H7 (cell line): ENCODE measurements at places on chromosomes 1 and 21.
A peak's percentile ranks its signal among the peaks of the same experiment; 100 is the strongest.

GRCh38 chr1:205450448-205450847 is 5.4 kb downstream of the BLACAT1 start:
- DNase-seq: no peak

DNA sequence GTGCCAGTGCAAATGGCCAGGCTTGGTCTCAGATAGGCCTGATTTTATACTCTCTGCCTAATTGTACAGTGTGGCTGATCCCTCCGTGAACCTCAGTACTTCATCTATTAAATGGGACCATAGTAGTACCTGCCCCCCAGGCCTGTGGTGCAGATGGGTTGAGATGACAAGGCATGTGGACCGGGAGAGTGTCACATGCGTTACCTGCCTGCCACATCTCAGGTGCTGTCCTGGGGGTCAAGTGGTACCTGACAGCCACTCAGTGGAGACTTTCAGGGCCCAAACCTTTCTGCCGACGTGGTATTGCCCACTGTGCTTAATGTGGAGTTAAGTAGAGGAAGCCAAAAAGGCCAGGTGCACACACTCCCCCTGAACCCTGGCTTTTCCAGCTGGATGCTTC is 197.3 kb downstream of the FOXD2 start:
- DNase-seq: no peak

GRCh38 chr1:10943991-10944730 is 68.3 kb upstream of the TARDBP start:
- DNase-seq: peak; percentile 43

GRCh38 chr21:24899138-24899537 is 708.1 kb downstream of the MRPL39 start:
- DNase-seq: no peak

DNA sequence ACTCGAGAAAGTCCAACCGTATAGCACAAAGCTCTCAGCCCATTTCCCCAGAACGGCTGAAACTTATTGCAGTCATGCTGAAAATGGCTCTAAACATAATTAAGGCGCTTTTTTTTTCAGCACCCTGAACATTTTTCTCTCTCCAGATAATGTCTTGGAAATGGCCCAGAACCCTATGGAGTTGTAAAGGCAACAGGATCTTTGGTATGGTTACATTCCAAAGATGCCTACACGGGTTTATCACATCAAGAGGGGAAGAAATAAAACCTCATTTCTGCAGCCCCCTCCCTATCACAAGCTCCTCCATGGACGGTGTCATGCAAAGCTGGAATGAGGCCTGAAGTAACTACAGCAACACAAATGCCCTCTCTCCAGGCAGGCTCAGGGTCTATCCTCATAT is 126.4 kb upstream of the GALNT2 start:
- no peak for DNase-seq

DNA sequence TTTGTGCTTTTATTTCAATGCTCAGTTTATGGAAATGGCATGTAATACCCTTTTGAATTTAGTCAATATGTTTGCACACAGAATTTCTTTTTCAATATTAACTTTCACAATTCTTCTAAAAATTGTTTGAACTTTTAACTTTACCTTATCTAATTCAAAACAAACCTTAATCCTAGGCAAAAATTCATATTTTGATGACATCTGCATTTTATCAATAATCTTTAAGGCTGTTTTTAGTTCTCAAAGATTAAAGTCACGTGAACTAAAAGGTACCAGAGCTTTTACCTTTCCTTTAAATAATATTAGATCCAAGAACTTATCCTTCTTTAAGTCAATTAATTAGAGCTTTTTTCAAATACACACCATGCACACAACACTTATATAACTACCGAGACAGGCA is 218.9 kb upstream of the NCAM2 start:
- no peak for DNase-seq

- no peak for DNase-seq
These were observed 185.9 kb downstream of the TPR start for GRCh38 chr1:186189156-186189555.

DNA sequence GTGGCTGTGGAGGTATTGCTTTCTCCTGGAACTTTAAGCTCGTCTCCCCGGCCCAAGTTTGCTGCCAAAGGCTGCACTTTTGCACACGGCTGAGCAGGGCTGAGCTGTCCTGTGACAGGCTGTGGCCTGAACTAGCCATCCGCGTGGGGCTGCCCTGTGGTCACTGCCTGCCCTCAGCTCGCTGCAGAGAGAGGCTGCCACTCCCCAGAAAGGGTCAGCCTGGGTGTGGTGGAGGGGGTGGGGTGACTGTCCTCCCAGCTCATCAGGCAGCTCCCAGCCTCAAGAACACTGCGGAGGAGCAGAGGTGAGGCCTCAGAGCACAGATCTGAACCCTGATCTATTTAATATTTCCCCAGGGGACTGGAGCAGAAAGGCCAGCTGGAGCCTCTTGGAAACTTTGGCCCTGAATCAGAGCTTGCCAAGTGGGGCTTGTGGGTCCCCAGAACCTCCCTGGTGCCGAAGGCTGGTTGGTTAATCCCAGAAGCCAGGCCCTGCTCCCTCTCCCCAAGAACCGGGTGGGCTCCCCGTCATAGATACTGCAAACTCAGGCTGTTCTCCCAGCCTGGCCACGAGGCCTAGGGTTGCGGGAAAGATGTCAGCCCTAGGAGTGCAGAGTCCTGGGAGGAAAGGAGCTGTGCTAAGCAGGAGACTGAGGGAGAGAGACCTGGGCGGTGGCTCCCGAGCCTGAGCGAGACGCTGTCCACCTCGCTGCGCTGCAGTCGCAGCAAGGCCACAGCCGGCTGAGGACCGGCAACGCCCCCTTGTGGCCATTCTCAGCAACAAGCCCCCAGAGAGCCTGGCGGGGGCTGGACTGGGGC is 125.1 kb upstream of the IPO9 start:
- DNase-seq: peak; percentile 93

GRCh38 chr1:61093525-61094137 is 11.3 kb downstream of the NFIA start:
- DNase-seq: no peak

- DNase-seq: peak; percentile 74
These were observed 507 bp downstream of the AK5 start for GRCh38 chr1:77282187-77282865.

DNA sequence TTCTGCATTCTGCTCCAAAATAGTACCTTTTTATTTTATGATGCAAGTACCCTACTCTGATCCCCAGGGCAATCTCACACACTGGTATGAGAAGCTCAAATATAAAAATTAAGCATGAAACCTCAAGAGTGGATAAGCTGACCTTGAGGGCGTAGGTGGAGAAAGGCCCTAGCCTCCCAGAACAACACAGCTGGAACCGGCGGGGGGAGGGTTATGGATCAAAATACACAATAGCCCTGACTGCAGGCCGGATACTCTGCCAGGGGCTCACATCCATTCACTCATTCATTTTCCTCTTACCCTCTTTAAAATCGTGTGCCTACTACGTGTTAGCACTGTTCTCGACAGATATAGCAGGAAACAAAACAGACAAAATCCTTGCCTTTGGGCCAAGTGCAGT is 32.8 kb upstream of the ECE1 start:
- DNase-seq: peak; percentile 85

GRCh38 chr1:162530307-162530987 is 31.1 kb upstream of the UAP1 start:
- peak; percentile 66 for DNase-seq

GRCh38 chr1:97905141-97905940 is 15.5 kb downstream of the DPYD start:
- no peak for DNase-seq

- no peak for DNase-seq
These were observed 40.9 kb downstream of the ELK4 start for GRCh38 chr1:205590777-205591513.

DNA sequence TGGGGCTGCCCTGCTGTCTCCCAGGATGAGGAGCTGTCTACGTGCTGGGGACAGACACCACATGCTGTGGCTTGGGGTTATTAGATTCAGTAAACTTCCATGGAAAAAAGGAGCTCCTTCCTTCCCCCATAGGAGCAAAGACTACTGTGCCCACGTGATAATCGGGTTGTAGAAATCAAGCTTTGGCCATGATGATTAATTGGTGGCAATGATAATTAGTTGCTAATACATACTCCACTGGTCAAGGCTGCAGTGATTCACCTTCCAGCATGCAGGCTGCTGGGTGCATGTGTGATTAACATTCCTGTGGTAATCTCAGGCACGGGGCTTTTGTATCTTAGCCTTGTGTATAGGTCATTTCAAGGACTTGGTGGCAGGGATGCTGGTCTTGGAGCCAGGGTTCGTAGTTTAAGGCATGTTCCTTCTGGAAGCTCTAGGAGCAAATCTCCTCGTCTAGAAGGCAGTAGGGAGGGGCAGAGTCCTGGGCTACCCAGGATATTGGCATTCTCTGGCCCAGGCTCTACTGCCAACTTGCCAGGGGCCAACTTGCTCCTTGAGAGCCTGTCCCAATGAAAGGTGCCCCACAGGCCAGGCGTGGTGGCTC is 41.4 kb downstream of the TMCO4 start:
- no peak for DNase-seq

DNA sequence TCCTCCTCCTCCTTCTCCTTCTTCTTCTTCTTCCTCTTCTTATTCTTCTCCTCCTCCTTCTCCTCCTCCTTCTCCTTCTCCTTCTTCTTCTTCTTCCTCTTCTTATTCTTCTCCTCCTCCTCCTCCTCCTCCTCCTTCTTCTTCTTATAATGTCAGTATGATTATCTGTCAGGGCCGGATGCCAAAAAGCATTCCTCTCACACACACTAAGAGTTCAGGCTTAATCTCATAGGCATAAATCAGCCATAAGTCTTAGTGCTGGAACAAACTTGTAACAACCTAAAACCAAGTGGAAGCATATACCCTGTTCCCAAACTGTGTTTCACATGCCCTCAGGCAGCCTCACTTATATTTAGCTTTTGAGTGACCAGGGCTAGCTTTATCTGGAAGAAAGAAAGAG is 240.3 kb downstream of the LMX1A start:
- no peak for DNase-seq

DNA sequence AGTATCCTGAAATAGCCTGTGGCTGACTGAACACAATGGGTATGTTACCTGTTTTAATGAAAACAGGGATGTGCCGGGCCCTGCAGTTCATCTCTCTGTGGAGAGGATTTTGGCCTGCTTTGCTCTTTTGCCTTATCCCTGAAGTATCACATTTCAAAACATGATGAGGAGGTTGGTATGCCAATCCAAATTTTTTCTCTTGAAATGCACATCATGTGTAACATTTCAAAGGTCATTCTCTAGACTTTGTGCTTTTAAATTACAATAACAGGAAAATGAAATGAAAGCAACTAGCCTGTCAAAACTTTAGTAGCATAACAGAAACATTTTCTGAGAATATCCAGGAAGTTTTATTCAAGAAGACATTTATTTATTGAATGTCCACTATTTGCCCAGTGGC is 118.9 kb downstream of the SLC44A5 start:
- no peak for DNase-seq

DNA sequence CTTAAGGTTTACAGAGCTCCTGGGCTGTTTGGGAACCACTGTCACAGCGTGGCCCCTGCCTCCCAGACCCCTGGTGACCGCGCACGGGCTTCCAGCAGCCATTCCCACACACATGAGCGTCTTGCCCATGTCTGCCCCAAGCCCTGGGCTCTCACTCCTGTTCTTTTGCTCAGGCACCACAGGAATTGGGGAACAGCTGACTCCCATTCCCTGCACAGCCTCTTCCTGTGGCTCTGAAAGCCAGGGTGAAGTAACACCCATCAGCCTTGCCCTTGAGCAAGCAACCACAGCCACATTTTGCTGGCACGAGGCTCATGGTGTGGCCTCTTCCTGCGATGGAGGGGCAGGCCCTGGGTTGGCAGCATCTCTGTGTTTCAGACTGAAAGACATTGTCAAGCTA is 14.3 kb upstream of the GPR157 start:
- DNase-seq: peak; percentile 34

DNA sequence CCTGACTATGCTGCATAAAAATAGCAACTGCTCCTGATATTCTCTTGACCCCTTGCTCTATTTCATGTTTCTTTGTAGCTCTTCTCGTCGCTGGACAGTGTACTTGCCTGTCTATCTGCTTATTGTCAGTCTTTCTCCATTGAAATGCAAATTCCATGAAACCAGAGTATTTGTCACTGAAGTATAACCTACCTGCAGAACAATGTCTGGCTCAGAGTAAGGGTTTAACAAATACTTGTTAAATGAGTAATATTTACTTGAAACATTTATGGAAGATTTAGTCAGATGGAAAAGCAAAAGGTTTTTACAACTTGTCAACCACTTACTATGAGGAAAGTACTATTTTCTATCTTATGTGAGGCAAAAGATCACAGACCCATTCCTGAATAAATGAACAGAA is 19.9 kb upstream of the ERICH3 start:
- no peak for DNase-seq

DNA sequence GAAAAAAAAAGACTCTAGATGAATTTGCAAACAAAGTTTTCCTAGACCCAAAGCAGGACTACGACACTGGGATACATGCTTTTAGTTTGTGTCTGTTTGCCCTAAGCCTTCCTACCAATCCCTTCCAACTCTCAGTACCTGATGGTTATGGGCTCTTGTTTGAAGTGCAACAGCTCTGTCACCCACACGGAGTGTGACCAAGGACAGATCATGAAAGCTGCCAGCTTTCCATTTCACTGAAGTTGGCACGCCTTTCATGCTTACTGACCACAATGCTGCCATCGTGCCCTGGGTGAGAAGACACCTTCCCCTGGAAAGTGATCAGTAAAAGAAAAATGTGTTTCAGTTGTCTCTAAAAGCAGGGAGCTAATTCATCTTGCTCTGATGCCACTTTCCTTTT is 312.5 kb upstream of the PTBP2 start:
- no peak for DNase-seq

GRCh38 chr1:22709891-22710700 is 543 bp upstream of the EPHB2 start:
- peak; percentile 91 for DNase-seq

DNA sequence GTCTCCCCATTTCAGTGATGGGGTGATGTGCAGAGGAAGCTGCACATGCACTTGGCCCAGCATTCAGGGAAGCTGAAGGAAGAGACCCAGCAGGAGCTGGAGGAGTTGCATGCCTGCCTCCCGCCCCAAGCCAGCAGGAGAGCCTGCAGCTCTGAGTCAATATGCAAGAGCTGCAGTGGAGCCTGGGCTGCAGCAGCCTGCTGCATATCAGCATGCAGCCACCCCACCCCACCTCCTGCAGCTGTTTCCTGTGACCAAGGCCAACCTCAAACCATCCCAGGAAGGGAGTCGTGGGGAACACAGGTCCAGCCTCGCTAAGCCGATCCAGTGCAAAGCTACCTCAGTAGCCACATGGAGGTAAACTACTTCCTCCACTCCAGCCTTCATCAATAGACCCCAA is 18.9 kb downstream of the AGT start:
- DNase-seq: peak; percentile 48

- DNase-seq: no peak
These were observed 25.1 kb upstream of the TP53BP2 start for GRCh38 chr1:223870617-223871574.

DNA sequence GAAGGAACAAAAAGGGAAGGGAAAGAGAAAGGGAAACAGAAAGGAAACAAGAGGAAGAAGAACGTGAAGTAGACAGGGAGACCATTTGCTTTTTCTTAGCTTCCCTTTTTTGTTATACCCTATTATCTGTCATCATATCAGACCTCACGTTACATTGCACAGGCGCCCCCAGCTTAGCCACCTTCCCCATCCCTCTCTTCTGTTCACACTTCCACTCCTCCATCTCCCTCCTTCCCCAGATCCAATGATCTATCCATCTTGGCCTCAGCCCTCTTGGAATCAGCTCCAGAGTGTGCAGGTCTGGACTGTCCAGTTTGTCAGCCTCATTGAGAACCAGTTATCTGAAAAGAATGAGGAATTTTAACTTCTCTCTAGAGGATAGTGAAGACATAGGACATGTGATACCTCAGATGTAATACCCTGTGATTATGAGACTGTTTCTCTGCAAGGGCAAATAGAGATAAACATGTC is 101.1 kb upstream of the ERRFI1 start:
- peak; percentile 6 for DNase-seq

GRCh38 chr1:214665606-214666110 is 62.7 kb downstream of the CENPF start:
- DNase-seq: no peak
